ENCODE measurements at places on chromosomes 12 and 14.

DNA sequence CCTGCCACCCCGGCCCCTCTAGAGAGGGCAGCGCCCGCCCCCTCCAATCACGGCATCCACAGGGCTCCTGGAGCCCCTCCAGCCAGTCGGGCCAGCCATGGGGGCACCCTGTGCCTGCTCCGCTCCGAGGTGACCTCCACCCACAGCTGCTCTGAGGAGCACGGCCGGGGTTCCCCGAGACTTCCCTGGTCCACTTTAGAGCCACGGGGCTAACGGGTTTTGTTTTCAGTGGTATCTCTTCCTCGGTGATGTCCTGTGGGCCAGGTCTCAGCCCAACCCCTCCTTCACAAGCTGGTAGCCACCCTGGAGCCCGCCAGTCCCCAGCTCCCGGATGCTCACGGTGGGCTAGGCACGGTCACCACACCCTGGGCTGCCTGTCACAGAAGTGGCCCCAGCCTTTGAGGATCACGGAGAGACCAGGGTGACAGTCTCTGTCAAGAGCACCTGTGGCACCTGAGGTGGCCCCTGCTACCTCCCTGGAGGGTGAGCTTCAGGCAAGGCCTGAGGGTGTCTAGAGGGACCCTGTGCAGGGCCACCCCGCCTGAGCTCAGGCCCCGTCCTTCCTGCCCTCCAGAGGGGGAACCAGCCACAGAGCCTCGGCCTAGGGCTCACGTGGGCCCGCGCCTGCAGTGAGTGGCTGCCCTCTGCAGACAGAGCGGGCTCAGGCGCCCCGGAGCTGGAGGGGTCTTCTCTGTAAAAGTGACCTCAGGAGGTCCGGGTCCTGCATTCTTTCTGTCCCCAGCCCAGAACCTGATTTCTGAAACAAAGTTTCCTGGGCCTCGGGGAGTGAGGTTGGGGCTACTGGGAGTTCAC, 146.0 kb upstream of the C14orf180 start:
- no peak for DNase-seq

GRCh38 chr12:3042394-3042793, 34.8 kb upstream of the TSPAN9 start:
- DNase-seq: no peak

GRCh38 chr12:112018571-112019237, 5.5 kb downstream of the ERP29 start:
- DNase-seq: no peak

GRCh38 chr14:47919997-47920396, 244.6 kb upstream of the MDGA2 start:
- no peak for DNase-seq

DNA sequence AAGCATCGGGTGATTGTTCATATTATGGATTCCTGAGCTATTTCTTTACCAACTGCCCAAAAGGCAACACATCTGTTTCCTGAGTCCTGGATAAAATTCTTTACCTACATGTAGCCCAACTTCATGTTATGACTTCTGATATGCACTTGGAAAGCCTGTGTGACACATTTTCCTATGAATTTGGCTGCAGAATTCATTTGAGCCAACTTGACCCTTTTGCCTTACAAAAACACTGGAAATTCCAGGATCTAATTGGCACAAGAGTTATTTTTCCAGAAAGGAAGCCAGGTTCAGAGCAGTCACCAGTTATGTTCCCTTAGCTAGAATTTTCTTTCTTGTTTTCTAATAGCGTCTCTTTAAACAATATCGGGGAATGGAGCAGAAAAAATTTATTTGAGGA, 202.5 kb upstream of the LRIG3 start:
- no peak for DNase-seq

DNA sequence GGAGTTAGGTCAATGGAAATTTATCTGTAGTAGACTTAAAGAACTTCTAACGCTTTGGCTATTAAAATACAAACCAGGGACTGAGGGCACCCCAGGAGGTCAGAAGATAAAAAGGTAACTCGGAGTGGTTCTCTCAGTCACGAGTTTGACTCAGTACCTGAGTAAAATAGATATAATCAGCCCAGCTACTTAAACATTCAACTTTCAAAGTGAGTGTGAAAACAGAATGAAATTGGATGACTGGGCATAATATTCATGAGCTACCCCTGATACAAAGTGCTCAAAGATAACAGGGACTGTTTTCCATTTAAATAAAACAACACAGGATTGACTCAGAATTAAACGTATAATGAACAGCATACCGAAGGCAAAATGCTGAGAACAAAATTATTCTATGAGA, 75.0 kb downstream of the FOXN3 start:
- no peak for DNase-seq

DNA sequence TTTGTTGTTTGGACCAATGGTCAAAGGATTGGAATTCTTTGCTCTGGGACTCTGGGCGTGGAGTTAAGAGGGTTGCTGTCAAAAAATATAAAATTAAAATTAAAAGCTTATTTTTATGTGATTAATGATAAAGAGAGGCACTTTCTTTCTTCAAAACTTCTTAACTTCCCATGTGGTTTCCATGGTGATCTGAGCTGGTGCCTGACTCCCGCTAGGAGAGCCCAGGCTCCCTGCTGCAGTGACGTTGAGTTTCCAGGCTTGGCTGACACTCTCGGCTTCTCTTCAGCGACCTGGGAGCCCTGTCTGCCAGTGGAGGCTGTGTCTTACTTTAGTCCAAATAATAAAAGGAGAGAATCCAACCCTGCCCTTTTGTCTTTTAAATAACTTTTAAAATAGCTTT, 84.4 kb downstream of the GALC start:
- DNase-seq: no peak

DNA sequence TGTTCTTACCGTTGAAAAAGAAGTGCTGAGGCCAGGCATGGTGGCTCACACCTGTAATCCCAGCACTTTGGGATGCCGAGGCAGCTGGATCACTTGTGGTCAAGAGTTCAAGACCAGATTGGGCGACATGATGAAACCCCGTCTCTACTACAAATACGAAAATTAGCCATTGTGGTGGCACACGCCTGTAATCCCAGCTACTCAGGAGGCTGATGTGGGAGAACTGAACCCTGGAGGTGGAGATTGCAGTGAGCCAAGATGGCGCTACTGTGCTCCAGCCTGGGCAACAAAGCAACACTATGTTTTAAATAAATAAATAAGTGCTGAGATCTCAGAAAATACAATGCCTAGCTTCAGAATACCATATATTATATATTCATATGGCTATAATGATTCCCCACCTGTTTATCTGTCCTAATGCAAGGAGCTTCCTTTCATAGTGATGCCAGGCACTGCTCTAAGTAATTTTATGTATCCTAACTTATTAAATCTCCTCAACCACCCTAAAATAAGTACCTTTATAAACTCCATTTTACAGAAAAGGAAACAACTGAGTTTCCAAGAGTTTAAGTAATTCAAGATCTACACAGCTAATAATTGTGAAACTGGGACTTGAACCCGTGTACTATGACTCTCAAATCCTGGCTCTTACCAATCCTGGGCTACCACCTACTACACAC, 7.3 kb downstream of the PHLDA1 start:
- no peak for DNase-seq

DNA sequence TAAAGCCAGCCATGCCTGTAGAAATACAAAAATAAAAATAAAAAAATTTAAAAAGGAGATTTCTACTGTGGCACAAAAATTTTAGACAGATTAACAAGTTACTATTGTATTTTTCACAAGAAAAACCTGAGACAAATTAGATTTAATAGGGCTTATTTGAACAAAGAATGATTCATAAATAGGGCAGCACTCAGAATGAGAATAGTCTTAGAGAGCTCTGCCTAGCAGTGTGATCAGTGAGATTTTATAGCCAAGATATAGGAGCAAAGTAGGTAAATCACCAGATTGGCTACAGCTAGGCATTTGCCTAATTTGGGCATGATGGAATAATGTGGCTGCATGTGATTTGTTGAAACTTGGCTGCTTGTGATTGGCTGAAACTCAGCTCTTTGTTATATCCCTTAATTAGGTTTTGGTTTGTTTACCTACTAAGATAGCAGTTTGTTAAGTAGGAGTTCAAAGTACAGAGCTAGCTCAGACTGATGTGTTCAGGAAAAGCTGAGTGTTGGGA, 279.7 kb upstream of the TMTC1 start:
- no peak for DNase-seq

Measured in urothelium cell line (cell line).